ENCODE measurements at places on chromosomes 1 and 21.
A peak's percentile ranks its signal among the peaks of the same experiment; 100 is the strongest.

DNA sequence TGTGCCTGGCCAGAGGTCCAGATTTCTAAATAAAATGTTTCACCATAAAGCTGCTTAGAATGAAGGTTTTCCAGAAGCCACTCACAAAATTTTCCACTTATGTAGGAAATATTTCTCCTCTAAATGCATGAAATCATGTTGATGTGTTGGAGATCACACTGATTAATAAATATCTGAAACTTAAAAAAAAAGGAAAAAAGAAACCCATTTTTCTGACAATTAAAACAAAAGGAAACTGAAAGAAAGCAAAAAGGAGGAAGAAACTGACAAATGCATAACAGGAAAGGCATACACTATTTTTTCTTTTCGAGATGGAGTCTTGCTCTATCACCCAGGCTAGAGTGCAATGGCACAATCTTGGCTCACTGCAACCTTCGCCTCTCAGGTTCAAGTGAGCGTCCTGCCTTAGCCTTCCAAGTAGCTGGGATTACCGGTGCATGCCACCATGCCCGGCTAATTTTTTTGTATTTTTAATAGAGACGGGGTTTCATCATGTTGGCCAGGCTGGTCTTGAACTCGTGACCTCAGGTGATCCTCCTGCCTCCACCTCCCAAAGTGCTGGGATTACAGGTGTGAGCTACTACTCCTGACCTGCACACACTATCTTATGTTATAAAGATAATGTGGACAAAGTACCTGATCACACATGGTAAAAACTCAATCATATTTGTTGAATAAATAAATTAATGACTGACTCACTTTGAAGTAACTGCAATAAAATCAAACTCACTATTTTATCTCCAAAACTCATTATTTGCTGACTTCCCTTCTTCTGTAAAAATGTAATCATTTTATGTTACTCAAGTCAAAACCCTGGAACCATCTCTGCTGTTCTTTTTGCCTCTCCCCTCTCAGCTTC lies 149.8 kb upstream of the NR5A2 start:
- DNase-seq: no peak

- DNase-seq: no peak
Measured at GRCh38 chr1:212484701-212485570, 52.2 kb downstream of the NENF start.

DNA sequence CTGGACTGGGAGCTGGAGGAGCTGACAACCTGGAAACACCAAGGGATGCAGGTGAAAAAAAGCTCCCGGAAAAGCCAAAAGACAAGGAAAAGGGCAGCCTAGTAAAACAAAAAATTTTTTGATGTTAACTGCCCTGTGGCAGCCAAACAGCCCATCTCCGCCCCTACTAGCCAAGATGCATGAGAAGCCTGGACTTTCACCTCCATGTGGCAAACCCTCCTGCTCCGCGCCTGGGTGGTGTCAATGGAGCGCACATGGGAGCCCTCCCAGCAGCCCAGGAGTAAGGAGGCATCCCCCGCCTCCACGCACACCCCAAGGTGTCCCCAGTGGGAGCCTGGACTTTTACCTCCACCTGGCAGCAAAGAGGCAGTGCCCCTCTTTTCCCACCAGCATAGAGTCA lies 30.5 kb downstream of the LEMD1 start:
- DNase-seq: no peak

DNA sequence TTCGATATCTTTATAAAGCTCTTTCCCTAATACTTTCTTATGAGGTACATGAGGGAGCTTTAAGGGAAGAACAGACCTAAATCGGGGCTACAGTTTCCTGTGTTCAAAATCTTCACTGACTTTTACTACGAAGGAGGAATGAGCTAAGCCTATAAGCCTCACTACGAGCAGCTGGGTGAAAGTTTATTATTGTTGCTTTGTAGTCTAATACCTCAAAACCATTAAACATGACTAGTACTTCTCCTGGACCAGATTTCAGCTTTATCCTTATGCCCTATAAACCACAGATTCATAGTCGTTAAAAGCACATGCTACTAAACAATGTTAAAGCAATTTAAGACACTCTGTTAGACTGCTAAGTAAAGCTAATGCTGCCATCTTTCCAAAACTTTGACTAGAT lies 30.2 kb downstream of the NDC1 start:
- DNase-seq: no peak

- no peak for DNase-seq
Measured at GRCh38 chr1:94714152-94714551, 106.0 kb upstream of the SLC44A3 start.

- DNase-seq: no peak
Measured at GRCh38 chr21:41932576-41933312, 21.1 kb downstream of the C2CD2 start.

DNA sequence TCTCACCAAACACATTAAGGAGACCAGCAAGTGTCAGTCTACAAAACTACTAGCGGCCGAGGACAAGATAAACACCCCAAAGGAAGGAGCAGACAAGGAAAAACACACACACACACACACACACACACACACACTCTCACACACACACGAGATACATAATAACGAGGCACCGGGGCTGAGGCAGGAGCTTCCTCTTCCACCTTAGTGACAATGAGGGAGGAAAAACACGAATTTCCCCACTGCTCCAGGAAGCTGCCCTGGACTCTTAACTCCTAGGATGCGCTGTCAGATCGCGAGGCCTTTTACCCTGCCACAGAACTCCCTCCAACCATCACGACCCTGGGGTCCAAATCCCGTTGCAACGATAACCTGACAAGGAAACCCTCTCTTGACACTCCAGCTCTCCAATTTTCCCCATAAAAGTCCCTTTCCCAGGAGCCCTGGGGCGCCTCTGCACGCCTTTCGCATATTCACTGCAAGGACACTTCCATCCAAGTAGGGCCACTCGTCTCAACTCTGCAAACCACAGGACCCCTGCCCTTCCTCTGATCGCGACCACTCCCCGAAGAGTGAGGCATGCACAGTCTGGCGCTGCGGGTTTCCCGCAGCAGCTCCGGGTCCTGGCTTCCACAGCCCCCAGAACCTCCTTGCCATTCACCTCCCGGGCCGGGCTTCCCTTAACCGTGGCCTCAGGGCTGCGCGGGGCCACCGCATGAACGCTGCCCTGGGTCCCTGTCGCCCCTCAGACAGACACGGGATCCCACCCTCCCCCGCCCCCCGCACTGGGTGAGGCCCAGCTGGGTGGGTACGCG lies 581 bp downstream of the ETV3 start:
- DNase-seq: no peak

- DNase-seq: no peak
Measured at GRCh38 chr1:109996476-109996875, 11.9 kb downstream of the AHCYL1 start.

DNA sequence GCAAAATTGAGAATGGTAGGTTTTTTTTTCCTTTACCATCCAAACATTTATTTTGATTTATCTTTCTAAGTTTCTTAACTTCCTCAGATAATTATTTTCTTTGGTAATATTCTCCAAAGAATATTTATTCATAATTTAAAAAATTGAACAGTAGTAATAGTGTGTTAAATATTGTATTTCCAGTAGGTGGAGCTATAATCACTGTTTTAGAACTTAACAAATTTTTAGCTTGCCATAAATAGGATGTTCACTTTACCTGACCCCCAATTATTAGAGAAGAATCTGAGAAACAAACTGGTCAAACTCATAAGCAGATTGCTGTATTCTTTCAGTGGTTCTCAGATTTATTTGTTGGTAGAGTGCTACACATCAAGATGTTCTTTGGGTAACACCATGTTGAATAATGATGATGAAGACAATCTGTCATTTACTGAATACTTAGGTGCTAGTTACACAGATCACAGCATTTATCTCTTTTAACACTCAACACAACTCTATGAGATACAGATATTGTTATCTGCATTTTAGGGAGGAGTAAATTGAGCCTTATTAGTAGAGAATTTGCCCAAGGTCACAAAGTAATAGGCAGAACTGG lies 82.4 kb upstream of the GPR88 start:
- DNase-seq: peak; percentile 4

DNA sequence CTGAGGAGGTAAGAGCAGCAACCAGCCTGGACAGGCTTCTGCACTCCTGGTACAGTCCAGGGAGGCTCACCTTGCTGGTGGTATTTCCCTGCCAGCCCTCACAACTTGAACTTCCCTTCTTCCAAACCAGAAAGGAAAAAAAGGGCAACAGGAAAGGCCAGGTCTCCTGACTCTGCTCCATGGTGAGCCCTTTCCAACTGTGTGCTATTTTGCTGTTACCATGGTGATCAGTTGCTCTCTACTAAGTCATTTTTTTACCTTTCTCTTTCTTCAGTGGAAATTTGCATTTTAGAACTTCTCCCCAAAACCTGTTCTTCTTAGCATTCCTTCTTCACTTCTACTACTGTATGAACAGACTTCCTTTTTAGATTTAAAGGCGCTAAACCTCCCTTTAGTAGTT lies 164.3 kb downstream of the GRIK1 start:
- no peak for DNase-seq

GRCh38 chr1:224523676-224524075 lies 89.1 kb upstream of the WDR26 start:
- DNase-seq: no peak

DNA sequence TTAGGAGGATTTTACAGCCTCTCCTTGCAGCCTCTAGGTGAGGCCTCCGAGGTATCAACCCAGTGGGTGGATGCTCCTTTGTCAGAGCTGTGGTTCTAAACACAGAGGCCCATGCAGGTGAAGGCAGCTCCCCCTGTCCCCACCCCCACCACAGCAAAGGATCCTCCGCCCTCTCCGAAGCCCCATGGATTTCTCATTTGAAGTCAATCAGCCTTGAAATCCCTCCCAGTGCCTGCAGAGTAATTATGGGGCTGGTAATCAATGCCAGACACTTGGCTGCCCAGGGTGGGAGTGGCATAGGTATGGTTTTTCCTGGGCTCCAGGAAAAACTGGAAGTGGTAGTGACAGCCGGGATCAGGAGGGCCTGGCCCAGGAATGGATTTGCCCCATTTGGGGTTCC lies 119.5 kb upstream of the CSF3R start:
- DNase-seq: no peak

DNA sequence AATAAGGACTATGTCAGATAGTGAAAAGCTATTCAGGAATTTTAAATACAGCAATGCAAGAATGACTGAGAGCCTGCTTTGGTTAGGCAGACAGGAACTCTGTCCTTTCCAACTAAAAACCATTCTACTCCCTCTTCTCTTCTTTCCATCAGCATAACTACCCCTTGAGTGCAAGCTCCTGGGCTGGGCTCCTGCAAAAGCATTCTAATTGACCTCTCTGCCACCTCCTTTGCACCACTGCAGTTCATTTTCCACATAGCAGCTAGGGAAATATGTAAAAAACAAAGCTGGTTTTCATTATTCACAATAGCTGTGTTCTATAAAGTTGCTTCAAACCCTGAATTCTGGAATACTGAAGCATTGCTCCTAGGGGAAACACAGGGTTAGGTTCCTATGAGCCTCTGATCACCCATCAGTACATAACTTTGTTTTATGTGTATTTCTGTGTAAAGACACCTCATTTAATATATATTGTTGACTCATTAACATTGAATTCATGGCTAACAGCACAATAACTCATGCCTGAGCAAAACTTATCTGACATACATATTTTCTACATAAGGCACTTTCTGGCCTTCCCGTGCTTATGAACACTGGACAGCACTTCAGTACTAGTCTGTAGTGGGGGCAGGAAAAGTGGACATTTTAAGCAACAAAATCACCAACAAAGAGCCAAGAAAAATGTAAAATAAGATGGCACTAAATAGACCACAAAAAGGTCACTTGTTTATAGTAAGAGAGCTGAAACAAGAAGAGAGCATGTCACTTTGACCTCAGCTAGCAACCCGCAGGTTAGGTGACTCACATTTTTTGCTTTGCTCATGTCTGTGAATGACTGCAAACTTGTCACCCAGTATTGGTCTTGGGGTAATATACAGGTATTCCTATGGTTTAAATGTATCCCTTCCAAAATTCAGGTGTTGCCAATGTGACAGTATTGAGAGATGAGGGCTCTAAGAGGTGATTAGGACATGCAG lies 57.9 kb upstream of the IRF2BP2 start:
- no peak for DNase-seq

GRCh38 chr21:43659136-43660000 lies at the start of the genes HSF2BP and RRP1B:
HSF2BP (minus strand) TSS chr21:43659488; CDS start chr21:43658096, 1,392 bp downstream.
RRP1B (plus strand) TSS chr21:43659560; CDS start chr21:43659665, 105 bp downstream.
- peak; percentile 90 for DNase-seq

- no peak for DNase-seq
Measured at GRCh38 chr21:42591170-42591869, 62.1 kb upstream of the PDE9A start.

GRCh38 chr1:225880222-225880588 lies 2.0 kb downstream of the TMEM63A start:
- DNase-seq: peak; percentile 12

DNA sequence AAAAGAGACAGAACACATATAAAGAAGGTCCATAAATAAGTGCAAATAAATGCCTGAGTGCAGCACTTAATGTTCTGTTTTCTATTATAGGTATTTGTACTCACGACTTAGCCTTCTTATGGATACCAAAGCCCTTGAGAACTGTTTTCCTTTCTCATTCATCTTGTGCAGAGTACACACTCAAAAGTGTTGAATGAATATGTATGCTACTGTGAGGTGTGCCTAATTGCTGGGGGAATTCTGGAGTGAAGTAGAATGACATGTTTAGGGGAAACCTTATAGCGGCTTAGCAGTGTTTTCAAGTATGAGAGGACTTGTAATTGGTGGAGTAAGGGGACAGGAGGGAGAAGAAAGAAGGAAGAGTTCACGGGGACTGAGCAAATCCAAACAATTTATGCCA lies 157.6 kb downstream of the CACNA1E start:
- peak; percentile 7 for DNase-seq

GRCh38 chr1:170301596-170301995 lies 155.8 kb downstream of the NTMT2 start:
- no peak for DNase-seq

DNA sequence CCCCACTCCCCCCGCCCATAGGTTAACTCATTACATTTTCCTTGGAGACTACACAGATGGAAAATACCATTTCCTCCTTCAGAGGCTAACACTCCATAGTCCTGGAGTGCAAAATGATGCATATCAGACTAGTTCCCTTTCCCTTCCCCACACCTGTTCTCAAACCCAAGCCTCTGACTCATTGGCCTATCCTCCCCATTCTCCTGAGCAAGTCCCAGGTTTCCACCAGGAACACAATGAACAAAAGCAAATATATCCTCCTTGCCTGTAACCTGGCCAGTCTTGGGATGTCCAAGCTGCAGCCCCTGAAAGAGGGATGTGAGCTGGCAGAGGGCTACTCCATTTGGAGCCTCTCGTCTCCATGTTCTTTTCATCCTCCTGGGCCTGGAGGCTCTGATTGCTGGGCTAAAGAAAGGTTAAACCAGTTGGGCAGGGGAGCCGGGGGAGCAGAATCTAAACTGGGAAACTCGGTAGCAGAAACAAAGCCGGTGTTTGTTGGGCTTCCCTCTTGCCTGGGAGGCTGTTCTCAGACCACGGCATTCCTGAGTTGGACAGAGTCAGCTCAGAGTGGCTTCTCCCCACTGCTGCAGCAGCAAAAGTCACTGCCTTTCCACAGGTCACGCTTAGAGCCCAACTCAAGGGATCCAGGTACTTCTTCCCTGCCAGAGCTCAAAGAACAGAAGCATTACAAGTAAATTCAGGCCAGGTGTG lies 13.9 kb downstream of the SSR2 start:
- DNase-seq: no peak

DNA sequence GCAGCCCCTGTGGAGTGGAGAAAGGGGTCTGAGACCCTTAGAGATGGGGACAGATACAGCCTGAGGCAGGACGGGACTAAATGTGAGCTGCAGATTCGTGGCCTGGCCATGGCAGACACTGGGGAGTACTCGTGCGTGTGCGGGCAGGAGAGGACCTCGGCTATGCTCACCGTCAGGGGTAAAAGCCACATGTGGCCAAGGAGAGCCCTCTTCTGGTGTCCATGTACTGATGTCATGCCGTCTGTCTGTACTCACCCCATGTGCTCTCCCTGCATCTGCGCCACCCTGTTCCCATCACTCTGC lies 84.7 kb downstream of the OBSCN start:
- DNase-seq: no peak

GRCh38 chr1:15152318-15153183 lies 996 bp upstream of the TMEM51 start:
- DNase-seq: peak; percentile 86
